ENCODE measurements at places on chromosomes 2 and 18.

- DNase-seq: no peak
These were observed 30.0 kb upstream of the RAPH1 start for GRCh38 chr2:203565076-203565475.

GRCh38 chr18:57961876-57962505, 82.0 kb upstream of the NEDD4L start:
- no peak for DNase-seq

- no peak for DNase-seq
These were observed 38.2 kb downstream of the CASP8 start for GRCh38 chr2:201298462-201299052.

DNA sequence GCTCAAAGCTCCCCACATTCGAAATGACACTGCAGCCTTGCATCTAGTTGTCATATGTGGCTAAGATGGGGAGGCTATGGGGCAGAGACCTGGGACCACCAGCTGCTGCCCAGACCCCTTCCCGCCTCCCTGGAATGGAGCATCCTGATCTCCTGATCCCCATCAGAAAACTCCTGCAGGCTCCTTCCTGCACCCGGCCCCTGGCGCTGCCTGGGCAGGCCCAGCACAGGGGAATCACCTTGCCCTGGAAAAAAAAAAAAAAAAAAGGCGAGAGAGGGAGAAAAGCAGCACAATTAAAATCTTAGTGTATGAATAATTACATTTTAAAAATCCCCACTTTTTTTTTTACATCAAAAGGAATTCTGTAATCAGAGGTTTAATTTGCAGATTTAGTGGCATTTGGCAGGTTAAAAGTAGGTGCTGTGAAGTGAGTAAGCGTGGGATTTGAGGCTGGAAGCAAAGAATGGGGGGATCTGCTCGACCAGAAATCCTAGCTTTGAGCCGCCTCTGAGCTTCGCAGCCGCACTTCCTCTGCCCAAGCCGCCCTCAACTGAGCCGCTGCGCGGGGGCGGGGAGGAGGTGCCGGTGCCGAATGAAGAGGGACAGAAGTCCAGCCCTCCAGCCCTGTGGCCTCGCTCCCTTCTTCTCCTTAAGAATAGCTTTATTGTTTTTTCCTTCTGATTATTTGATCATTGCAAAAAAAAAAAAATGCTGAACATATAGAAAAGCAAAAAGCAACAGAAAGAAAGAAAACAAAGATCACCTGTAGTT, 30.0 kb downstream of the THNSL2 start:
- peak; percentile 29 for DNase-seq

- DNase-seq: no peak
These were observed 109.9 kb downstream of the MSTN start for GRCh38 chr2:189952536-189953109.

GRCh38 chr2:197179744-197180498, 130.7 kb downstream of the ANKRD44 start:
- no peak for DNase-seq

DNA sequence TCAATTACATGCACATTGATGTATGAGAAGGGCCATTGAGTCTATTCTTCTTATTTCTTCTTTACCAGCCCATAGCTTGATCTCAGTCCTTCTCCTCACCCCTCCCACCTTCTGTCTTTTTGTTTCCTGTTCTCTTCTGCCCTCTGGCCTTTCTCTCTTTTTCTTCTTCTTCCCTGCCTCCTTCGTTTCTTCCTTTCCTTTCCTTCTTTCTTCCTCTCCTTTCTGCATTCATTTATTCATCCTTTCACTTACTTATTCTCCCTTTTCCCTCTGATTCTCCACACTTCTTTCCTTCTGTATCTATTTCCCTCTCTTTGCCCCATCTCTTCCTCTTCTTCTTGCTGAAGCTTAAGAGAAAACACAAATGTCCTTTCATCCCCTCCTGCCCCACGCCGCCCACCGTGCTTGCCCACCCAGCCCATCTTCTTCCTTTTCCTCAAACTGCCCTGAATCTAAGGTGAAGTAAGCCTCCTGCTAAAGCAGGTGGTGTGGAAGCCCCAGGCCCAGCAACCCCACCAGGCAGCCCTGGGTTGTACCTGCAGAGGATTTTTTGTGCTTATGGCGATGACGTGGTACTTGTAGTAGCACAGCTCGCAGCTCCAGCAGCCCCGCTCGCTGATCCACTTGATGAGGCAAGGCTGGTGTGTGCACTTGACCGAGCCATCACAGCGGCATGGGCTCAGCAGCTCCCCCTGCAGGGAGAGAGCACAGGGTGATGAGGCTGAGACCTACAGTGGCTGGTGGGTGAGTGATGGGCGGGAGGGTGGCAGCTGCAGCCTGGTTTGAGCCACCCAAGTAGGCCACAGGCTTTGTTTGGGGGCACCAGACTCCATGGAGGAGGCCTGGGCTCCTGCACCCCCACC, 89.0 kb downstream of the MARCHF4 start:
- DNase-seq: no peak

- no peak for DNase-seq
These were observed 2.4 kb upstream of the MAPRE3 start for GRCh38 chr2:26968001-26968400.

GRCh38 chr2:95039363-95039762, 13.9 kb downstream of the MAL start:
- DNase-seq: no peak

DNA sequence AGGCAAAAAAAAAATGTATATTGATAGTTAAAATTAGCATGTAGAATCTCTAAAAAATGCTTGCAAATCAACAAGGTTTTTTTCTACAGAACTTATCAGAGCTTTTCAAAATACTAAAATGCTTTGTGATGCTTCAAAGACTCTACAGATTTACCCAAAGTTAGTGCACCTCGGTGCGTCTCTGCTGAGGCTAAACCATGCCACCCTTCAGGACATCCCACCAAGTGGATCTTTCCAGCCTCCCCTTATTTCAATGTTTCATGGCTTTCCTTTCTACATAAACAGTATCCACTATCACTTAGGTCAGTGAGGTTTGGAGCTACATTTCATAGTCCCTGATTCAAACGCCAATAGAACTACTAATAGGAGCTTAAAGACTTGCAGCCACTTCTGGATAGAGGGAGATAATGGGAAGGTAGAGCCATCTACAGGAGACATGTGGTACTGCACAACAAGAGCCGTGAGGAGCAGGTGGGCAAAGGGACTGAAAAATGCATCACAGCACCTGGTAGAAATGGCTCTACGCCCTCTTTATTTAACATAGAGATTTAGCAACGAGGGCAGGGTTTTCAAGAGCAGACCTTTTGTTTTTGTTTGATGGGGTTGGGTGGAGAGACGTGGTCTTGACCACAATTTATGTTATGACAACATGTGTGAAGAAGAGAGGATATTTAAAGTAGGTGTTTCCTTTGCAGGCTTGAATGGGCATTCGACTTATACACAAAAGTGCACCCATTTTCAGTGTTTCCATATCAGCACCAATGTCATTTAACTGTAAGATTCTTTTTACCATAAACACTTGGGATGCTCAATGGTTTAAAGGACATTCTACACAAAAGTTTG, 56.1 kb upstream of the SLC35G4 start:
- DNase-seq: peak; percentile 58

GRCh38 chr2:235642446-235643098, 148.7 kb downstream of the AGAP1 start:
- DNase-seq: no peak

DNA sequence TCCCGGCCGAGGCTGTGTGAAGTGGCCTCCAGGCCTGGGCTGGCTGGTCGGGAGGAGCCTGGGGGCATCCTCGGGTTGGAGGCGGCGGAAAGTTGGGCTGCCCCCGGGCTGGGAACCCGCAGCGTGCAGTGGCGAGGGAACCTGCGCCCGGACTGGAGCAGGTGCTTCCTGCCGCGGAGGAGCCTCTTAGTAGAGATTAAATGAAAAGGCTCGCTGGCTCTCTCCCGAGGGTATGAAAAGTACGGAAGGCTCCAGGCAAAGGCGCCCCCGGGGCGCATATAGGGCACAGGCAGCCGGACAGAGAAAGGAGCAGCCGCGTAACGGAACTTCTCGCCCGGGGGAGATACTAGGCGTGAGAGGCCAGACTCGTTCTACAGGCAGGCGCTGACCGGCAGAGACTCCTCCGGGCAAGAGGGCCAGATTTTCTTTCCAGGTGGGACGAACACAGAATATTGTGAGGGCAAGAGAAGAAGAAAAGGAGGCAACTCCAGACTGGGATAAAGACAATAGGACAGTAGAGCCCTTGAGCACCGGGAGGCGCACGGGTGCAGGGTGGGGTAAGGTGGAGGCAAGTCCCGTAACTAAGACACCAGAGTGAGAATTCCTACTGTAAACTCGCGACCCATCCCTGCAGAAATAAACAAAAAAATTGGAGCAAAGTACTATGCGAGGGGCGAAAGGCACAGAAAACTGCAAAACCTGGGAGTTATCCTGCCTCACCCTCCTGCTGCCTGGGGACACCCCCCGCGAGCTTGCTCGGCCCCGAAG, 816 bp downstream of the CDH2 start:
- peak; percentile 30 for DNase-seq

DNA sequence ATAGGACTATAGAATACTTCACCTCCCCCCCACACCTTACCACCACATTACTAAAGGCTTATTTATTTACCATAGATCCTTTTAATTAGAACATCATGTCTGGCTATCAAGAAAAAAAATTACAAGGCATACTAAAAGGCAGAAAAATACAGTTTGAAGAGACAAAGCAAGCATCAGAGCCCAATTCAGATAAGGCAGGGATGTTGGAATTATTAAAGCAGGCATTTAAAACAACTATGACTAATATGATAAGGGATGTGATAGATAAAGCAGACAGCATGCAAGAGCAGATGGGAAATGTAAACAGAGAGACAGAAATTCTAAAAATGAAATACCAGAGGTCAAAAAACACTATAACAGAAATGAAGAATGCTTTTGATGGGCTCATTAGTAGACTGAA, 55.4 kb upstream of the SMIM21 start:
- no peak for DNase-seq

DNA sequence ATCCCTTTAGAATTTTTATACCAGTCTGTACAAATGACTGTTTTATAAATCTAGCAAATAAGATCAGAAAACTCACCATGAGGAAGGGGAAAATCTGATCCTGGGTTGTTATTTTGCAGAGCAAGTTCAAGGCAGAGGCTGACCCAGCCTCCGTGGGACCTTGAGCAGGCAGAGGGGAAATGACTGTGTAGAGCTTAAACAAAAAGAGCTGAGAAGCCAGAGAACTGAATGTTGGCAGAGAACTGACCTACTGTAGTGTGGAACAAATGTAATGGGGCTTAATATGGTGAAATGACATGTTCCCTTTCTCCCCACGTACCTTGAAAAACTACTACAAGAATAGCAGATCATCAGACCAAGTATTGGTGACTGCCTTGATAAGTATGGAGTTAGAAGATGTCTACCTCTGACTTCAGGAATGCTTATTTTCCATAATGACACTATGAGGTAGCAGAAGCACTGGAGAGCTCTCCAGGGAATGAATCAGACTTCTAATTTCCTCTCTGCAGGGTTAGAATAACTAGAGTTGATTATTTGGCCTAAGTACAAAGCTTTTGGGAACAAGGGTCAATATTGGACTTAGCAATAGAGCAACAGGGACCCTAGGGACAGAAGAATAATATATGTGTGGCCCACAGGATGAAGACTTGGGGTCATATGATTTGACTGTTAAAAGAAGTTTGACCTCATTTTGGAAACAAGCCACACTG, 304.4 kb downstream of the CCDC178 start:
- no peak for DNase-seq

DNA sequence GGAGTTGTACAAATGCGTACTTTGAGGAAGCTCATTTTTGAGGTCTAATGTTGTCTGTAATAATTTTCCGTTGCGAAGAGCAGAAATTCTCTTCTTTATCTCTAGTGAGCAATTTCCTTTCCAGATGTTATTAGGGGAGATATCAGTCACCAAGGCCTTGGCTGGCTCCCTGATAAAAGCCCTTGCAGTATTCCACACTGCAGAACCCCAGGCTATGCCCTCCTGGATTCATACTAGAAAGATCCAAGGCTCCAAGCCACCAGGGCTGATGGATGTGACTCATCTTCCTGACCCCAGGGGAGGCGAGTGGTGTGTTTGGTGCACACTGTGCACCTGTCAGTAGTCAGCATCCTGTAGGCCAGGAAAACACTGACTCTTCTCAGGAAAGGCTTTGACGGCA, 34.7 kb downstream of the INO80C start:
- DNase-seq: no peak

GRCh38 chr18:668260-668659, 10.8 kb downstream of the TYMS start:
- no peak for DNase-seq

DNA sequence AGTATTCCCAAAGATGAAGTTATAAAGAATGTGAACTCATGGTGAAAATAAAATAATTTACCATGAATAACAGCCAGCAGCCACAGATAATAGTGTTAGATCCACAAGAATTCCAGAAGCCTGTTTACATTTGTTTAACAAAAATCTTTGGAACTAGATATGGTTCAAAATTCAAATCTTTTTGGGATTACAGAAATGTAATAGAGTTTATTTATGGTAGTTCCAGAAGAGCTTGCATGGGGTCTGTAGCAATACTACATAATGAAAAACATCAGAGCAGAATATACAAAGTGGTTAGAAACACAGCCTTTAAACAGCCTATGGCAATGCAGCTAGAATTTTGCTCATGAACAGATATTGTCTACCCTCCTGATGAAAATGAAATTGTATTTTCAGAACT, 179.1 kb downstream of the RDH14 start:
- no peak for DNase-seq

DNA sequence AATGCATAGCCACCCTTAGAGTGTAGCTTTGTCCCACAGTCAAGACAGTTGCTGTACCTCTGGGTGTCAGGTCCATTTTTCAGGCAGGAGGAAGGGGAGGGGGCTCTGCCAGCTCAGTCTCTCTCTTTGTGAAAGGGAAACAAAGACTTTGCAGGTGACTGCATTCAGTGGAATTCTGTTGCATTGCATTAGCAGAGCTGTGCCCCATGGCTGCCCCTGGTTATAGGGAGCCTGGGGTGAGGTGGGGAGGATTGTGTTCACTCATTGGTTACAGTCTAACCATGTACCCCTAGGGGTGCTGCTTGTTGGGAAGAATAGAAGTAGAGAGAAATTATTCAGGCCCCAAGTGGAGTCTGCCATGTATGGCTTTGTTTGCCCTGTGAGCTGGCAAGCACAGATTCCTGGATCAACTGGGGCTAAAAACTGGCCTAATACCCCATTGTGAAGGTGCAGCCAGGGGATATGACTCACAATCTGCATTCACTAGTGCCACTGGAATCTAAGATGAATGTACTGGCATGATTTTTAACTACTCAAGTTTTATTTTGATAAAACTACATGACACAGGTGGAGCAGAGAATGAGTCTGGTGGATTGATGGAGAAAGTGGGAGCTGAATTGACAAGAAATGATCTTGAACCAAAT, 118.4 kb downstream of the SH3BP4 start:
- DNase-seq: no peak

DNA sequence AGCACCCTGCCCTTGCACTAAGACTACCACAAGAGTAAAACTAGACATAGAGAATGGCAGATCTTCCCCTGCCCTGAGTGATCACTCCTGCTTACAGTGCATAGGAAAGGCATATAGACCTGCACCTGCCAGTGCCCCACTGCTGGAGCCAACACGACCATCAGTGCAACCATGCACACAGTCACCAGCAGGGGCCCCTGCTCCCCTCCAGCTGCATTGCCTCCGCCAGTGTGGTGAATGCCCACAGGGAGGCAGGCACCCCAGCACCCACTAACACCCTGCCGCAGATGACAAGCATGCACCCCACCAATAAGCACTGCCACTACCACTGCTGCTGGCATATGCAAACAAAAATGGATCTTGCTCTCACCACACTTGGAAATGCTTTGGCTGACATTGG, 478.8 kb downstream of the ADCYAP1 start:
- no peak for DNase-seq

All from neuronal stem cell (in vitro differentiated cells).